Stimulated activated CD4-positive, alpha-beta T cell treated with anti-CD3 and anti-CD28 coated beads, Interleukin-2, amount 100 ng/mL, for 24 hours (primary cell): ENCODE measurements at places on chromosomes 2 and 18.

GRCh38 chr2:63882395-63883105 is 40.9 kb downstream of the UGP2 start:
- DNase-seq, result no peak

GRCh38 chr2:39762448-39762847 is 16.6 kb downstream of the THUMPD2 start:
- DNase-seq, result no peak

DNA sequence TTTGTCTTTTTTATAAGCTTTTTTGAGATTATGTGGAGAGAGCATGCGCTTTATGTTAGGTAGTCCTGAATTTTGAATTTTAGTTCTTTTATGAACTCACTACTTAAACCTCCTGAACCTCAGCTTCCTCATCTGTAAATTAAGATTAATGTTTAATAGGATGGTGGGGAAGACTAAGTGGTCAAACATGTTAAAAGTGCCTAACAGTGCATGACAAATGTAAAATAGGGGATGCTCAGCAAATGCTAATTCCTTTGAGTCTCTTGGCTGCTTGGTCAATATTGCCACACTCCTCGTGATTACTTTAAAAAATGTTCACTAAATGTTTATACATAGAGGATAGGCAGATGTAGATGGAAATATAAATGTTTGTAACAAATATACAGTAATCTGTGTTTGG is 6.8 kb downstream of the BIRC6 start:
- no peak for DNase-seq

- DNase-seq, result peak; percentile 69
Measured at GRCh38 chr2:231611273-231612108, 18.8 kb downstream of the TEX44 start.

DNA sequence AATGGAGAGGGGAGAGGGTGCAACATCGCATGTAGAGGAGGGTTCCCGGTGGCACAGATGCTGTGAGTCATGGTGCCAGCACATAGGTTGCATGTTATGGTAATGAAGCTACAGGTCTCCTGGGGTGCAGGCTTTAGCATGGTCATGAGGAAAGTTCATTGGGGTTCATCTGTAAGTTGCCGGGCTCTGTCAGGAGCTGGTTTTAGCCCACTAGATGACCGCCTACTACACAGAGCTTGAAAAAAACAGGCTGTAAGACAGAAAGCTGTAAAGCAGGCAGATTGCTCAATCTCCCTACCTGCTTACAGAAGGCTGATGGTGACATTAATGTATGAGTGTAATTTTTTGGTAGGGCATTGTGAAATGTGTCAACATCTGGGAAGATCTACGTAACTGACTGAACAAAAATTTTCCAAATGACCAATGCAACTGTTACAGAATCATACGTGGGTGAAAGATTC is 23.9 kb downstream of the DYSF start:
- no peak for DNase-seq

DNA sequence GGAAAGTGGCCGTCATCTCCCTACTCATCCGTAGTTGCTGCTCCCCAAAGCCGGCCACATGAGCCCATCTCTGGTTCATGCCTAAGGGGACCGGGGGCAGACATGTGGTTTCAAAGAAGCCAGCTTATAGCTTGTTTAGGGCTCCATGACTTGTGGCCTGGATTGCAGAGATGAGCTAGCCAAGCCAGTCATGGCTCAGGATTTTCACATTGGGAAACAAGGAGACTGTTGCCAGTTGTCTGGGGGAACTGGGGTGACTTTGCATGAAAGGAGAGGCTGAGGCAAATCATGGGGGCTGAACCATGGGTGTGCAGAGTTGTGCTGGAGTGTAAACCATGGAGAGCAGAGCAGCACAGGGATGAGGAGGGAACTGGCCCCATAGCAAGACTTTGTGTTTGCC is 183.0 kb upstream of the APCDD1 start:
- DNase-seq, result no peak

- DNase-seq, result no peak
Measured at GRCh38 chr2:10202131-10202665, 79.7 kb downstream of the RRM2 start.

DNA sequence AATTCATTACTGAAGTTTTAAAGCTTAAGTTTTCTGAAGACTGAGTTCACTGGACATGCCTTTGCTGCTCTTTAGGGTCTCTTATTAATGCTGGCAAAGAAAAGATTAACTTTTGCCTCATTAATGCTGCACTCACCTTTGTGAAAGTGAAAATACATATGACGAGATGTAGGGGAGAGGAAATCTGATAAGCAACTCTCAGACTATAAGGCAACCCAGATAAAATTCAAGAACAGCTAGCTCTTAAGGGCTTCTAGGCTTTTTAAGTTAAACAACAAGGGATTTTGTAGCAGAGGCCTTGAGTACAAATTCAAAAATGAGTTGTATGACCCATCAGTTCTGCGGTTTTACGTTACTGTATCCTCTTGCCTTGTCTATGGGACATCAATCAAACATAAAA is 143.7 kb downstream of the USP34 start:
- DNase-seq, result no peak

GRCh38 chr2:134601264-134601663 is 117.5 kb downstream of the TMEM163 start:
- DNase-seq, result no peak

- DNase-seq, result no peak
Measured at GRCh38 chr2:201668402-201668910, 25.2 kb upstream of the TMEM237 start.

DNA sequence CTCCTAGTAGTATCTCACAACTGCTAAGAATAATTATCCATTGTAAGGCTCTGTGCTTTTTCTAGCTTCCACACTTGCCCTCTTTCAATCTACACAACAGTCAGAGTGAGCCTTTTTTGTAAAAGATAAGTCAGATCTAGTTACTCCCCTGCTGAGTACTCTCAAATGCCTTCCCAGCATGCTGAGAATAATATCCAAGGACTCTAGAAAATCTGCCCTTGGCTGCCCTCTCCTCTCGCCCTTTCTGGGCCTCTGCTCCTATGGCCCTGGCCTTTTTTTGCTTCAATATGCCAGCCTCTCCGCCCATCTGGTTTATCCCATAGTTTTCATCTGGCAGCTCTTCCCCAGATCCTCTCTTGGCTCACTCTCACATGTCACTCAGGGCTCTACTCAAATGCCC is 455.9 kb upstream of the UBE2E3 start:
- DNase-seq, result no peak

DNA sequence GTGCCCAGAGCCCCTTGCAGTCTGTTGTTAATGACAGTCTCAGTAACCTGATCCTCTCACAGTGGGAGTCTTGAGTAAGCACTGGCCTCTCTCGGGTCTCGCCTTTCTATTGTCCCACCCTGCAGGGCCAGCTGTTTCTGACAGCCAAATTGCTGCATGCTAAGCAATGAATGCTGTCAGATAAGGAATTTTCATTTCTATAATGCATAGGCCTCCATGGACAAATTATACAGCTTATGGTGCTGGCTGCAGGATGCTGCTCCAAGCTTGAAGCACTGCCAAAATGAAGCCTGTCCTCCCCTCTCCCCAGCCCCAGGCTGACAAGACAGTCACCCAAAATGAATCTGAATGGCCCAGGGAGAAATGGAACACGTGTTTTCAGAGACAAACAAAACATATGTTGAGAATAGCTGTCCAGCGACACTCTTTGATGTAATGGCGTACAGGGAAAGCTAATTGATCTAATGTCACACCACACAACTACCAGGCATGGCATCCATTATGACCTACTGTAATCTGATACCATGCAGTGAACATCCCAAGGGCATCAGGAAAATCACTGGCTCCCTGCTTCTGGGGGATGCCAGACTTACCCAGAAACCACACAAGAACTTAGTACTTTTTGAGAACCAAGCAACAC is 36.8 kb downstream of the ACVR1 start:
- no peak for DNase-seq

GRCh38 chr2:121036226-121036692 is 248.7 kb downstream of the TFCP2L1 start:
- no peak for DNase-seq

GRCh38 chr2:102841107-102841840 is 79.4 kb downstream of the TMEM182 start:
- peak; percentile 24 for DNase-seq

GRCh38 chr2:237967463-237967951 is 693 bp downstream of the UBE2F start:
- peak; percentile 18 for DNase-seq

GRCh38 chr2:221312634-221313033 is 259.5 kb downstream of the EPHA4 start:
- DNase-seq, result no peak

GRCh38 chr2:65845442-65846182 is 413.2 kb upstream of the SPRED2 start:
- DNase-seq, result no peak

- no peak for DNase-seq
Measured at GRCh38 chr18:43964666-43965065, 687.4 kb upstream of the SYT4 start.

- DNase-seq, result no peak
Measured at GRCh38 chr2:118227698-118228508, 139.6 kb downstream of the INSIG2 start.

GRCh38 chr2:132757676-132758075 is 87.7 kb upstream of the LYPD1 start:
- no peak for DNase-seq

DNA sequence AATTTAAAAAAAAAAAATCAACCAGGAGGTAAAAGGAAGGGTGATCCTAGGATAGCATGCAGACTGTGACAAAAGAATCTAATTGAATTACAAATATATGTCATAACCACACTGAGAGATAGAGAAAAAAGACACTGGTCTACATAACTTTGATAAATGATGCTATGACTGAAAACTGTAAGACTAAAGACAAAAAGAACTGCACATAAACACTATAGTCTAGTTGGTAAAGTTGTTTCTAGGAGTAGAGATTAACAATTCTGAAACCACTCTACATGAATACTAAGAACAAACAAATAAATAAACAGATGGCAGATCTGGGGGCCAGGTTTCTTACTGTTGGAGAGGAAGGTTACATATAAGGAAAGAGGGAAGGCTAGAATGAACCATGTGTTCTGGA is 14.6 kb upstream of the CHAC2 start:
- no peak for DNase-seq

GRCh38 chr2:240109386-240109785 is 26.7 kb downstream of the COPS9 start:
- DNase-seq, result no peak

DNA sequence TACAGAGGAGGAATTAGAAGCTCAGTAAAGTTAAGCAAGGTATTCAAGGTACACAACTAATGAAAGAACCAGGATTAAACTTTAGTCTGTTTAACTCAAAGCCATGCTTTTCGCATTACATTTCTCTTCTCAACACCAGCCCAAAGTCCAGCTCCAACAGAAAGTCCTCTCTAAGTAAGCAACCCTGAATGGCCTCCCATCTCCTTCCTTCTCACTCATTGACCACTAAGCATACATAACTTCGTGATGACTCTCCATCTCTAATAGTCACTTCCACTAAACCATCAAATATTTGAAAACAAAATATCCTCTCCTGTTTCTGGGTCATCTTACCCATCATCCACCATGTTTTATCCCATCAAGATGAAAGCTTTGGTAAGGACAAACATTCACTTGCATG is 219.8 kb downstream of the RAD51AP2 start:
- DNase-seq, result no peak

DNA sequence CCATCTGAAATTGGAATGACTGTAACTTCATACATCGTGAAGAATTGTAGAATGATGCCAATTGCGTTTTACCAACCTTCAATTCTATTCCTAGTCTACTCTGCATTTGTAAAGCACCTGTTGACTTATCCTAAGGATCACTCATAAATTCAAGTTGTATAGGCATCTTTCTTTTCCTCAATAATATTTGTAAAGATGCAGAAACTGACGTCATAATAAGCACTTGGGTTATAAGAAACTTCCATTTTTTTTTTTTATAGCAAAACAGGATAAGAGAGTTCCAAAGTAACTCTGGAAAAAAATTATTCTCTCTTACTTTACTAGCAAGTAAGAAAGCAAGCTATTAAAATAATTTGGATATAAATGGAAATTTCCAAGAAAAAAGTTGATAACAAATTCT is 1377.4 kb upstream of the ACVR2A start:
- no peak for DNase-seq

GRCh38 chr18:31505156-31505555 is 7.2 kb downstream of the DSG2 start:
- DNase-seq, result no peak

DNA sequence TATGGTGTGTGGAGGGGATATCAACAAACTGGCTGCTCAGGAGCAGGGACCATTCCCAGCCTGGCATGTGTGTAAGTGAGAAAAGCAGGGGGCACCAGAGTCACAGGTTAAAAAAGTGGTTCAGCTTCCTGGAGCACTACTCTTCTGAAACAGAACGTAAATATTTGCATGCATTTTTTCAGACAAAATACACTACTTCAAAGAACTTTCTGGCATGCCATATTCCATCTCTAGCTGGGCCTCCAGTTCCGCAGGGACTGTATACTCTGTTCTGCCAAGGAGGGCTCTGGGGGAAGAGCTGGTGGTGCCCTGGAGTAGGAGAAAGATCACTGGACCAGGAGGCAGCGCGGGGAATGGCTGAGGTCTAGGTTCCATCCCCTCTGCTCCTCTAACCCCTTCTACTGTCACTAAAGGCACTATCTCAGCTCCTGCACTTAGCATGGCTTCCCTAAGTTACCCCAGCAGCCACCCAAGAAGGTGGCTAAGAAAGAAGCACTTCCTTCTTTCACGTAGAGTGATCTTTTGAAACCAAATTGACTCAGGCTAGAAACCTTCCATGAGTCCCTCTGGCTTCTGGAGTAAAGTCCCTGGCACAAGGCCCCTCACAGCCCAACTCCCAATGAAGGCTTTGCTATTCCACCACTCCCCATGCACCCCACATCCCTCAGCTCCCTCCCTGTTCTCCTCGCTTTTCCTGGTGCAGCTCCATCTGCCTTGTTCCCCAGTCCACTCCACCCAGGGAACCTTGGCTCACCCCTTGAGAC is 57.6 kb upstream of the CABLES1 start:
- no peak for DNase-seq

GRCh38 chr2:163649080-163649479 is 86.7 kb downstream of the FIGN start:
- DNase-seq, result no peak

- no peak for DNase-seq
Measured at GRCh38 chr2:15242936-15243461, 318.1 kb downstream of the NBAS start.

GRCh38 chr2:236273126-236273525 is 8.9 kb upstream of the ASB18 start:
- no peak for DNase-seq

GRCh38 chr2:50291610-50292009 is 740.3 kb downstream of the NRXN1 start:
- no peak for DNase-seq
